ENCODE measurements at places on chromosomes 3 and 15.
A peak's percentile ranks its signal among the peaks of the same experiment; 100 is the strongest.

DNA sequence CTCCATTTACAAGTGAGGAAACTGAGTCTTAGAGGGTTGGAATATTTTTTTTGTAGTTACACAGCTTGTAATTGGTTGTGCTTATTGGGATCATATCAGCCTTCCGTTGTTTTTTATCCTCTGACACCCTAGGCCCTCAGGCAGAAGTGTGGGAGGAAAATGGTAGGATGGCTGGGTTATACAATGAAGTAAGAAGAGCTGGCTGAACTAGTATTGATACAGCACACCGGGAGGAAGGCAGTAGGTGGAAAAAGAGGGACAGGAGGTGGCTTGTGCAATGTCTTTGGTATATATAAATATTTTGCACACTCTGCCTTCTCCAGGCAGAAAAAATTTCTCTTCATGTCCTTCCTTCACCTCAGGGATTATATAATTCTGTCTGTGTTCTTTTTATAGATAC, 214.3 kb upstream of the SGO1 start:
- DNase-seq = no peak

DNA sequence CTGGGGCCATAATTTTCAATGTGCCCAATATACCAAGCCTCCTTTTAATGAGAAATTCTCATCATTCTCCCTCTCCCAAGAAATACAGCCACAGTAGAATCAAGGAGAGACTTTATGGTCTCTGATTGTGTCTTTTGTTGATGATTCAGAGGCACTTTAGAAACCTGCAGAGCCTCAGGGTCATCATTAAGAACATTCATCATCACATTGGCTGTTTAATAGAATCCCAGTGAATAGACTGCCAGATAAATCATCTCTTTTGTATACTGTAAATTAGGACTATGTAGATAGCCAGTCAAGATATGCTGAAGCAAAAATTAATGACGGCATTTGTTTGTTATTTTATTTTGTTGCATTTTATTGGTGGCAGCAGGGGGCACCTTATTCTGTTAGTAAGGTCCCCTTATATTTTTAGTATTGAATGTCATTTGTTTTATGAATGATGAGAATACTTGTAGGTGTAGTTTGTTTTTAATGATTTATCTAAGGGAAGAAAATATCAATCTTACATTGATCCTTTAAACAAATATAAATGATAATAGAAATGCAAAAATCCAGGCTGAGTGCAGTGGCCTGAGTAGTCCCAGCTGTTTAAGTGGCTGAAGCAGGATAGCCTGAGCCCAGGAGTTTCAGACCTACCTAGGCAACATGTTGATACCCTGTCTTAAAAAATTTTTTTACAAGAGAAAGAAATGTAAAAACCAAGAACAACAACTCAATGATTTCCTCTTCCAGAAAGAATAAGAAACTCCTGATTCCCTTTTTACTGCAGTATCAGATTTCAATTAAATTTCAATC, 138.8 kb downstream of the ZBBX start:
- DNase-seq = peak; percentile 77

- no peak for DNase-seq
Measured at GRCh38 chr15:22810033-22810852, 23.8 kb downstream of the NIPA1 start.

GRCh38 chr3:39124876-39125840, 17.7 kb downstream of the TTC21A start:
- peak; percentile 34 for DNase-seq

DNA sequence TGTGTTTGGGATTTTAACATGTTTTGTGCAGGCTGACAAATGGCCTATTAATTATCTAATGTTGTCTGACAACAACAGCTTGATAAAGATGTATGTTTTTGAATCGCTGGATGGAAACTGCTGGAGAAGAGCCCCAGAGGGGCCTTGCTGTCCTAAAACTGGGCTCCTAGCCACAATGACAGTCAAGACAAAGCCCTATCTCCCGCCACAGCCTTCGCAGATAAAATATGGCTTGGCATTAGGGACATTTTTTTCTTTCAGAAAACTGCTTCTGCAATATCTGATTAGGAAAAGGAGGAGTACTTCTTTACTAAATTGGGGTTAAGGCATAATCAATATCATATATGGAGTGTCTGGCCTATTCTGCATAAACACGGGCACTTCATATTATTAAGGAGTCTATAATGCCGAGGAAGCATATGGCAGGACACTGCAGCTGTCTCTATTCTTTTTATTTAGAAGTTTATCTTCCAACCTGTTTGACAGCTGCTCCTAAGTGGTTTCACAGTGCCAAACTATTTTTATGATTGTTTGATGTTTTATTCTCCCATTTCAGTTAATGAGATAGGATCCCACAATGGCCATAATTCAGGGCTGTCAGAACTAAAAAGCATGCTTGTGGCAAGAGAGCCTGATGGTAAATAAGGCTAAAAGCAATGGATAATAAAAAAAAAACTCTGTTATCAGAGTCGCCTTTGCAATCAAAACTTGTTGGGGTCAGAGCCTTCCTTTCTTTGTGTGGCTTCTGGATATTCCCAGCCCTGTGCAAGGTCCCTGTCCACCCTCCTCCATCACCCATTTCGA, 210.1 kb downstream of the MECOM start:
- DNase-seq = peak; percentile 98

- DNase-seq = no peak
Measured at GRCh38 chr3:70658513-70659310, 346.3 kb upstream of the MDFIC2 start.

DNA sequence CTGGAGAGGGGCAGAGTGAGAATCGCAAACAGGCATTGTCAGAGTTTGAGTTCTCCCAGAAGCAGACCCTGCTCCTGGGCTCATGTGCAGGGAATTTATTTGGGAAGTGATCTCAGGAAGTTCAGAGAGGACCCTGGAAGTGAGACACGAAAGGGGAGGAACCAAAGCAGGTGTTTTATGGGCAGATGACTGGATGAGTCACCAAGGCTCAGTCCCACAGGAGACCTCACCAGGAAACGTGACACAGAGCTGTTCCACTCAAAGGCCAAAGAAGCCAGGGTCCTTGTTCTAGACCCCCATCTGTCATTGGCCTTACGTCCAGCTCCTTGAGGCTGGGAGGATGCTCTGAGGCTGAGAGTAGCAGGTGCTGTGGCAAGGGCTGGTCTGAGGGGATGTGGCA, 43.4 kb upstream of the SEC22A start:
- DNase-seq = no peak

DNA sequence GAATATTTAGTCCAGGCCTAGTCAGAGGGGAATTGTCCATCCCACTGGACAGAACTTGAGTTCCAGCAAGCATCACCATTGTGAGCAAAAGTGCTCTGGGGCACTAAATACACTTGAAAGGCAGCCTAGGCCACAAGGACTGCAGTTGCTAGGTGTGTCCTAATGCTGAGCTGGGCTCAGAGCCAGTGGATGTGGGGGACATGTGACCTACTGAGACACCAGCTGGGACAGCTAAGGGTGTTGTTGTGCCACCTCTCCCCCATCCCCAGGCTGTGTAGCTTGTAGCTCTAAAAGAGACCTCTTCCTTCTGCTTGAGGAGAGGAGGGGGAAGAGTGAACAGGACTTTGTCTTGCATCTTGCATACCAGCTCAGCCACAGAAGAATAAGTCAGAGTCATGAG, 120.9 kb downstream of the DTWD1 start:
- peak; percentile 67 for DNase-seq

DNA sequence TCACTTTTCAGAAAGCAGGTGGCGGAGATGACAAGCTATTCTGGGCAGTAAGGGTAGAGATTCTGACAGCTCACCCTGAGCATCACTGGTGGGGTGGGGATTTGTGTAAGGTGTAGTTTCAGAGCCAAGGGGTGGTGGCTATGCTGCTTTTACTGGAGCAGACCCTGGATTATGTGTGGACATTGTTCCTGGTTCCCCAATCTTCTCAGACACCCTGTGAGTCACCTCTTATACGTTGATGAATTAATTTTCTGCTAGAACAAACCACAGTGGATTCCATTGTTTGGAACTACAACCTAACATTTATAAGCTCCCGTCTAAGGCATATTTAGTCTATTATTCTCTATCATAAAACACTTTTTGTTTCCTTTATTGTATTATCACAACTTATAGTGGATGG, 169.5 kb upstream of the COL8A1 start:
- no peak for DNase-seq

GRCh38 chr3:10935846-10936631, 56.5 kb upstream of the SLC6A1 start:
- no peak for DNase-seq

DNA sequence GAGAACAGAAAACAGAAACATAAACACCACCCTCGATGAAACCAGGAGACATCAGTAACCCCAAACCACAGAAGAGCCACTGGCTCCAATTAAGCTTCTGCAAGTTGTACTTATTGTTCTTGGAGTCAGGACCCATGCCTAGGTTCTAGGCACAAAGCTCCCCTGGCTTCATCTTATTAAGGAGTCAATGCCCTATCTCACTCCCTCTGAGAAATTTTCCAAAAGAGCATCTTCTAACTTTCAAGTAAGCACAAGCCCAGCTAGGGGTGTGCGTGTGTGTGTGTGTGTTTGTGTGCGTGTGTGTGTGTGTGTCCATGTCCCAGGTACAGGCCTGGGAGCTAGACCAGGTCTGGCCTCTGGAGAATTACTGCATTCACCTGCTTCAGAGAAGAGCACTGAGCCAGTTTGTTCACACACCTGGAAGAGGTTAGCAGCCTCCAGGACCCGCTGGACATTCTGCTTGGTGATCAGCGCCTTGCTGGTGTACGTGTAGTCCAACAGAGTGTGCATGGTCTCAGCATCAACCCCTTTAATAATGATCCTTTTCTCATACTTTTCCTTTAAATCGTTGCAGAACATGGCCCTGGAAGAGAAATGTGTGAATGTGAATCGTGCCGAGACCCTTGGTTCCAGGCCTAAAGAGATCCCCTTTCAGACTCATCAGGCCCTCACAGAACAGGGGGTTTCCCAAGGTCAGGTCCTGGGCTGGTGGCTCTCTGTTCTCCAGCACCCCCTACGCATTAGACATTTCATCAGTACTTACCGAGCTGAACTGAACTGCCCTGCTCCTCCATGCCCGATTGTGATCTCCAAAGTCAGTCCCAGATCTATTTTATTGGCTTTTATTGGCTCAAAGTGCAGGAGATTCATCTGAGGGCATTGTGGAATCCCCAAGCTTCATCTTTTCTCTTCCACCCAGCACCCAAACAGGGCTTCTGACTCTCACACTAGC, 27.8 kb downstream of the KLHL6 start:
- no peak for DNase-seq

- DNase-seq = no peak
Measured at GRCh38 chr15:25838871-25839195, 24.3 kb downstream of the ATP10A start.

DNA sequence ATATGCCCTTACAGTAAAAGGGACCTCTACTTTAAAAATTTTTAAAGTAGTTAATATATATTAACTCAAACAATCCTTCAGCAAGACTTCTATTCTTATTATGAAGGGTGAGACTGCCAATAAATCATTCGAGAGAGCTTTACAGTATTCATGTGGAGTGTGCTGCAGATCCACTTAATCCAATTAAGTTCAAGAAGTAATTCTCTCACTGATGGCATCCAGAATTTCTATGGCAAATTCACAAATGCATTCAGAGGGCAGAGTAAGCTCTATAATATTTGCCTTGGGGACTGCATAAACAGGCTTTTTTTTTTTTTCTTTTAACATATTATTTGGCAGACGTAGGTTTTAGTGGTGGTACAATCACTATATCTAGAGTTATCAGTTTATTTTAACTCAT, 692.0 kb downstream of the NLGN1 start:
- DNase-seq = peak; percentile 57

DNA sequence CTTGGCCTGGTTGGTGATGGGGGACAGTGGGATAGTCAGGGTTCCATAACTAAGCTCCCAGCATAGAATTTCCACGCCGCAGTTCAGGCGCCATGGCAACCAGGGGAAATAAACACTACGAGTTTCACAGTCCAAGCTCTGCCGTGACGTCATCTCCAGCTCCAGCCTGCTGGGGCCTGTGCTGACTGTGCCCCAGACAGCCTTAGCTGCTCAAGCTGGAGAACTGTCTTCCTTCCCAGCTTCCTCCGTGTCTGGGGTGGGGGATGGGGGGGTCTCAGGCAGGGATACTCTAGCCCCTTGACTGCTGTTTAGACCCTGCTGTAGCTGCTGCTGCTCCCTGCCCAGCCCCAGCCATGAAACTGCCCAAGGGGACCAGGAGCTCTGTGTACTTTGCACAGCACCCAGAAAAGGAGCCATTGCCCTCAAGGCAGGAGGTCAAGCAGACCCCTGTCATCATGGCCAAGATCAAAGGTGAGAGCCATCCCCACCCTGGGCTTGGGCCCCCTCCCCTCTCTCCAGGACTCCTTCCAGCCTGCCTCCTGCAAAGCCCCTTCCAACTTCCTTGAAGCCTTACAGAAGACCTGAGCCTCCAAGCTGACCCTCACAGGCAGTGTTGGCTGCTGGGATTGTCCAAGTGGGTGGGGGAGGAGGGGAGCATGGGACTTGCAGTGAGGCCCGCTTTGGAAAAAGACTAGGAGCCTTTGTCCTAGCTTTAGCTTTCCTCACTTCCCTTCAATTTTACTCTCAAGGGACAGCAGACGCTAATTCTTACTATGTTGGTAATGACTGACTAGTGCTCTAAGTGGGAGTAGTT, 11.4 kb upstream of the CSPG4 start:
- DNase-seq = peak; percentile 59

DNA sequence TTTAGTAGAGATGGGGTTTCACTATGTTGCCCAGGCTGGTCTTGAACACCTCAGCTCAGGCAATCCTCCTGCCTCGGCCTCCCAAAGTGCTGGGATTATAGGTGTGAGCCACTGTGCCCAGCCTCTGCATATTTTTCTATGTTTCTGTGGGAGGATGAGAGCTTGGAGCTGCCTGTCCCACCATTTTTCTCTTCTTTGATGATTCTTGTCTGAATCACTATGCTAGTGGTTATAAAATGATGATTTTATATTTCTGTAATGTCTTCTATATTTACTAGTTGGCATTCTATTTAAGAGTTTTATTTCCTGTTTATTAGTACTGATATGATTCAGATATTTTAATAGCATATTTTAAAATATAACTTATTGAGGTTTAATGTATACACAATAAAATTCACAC, 69.7 kb downstream of the CHCHD6 start:
- no peak for DNase-seq

DNA sequence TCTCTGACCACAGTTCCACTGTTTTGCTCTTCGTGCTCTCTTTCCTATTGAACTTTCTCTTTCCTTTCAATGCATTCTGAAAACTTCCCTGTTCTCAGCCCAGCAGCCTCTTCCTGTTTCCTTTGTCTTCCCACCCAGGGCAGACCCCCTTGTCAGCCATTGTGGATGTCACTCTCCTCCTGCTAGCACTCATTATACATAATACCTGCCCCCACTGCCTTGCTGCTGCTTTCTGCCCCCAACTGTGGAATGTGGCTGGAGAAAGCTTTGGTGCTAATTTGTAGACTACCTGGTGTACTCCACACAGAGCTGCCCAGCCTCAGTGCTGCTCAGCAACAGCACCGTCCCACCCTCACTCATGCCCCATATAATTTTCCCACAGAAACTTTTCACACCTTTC, 80.2 kb downstream of the CHCHD6 start:
- DNase-seq = no peak

Data from NCI-H69 (cell line).